Activated CD4-positive, CD25-positive, alpha-beta regulatory T cell treated with anti-CD3 and anti-CD28 coated beads, Interleukin-2, amount 50 U/mL, for 24 hours (primary cell): ENCODE measurements at places on chromosomes 5 and 9.

- ATAC-seq: no peak
Observed at GRCh38 chr5:143870871-143871632, 59.1 kb downstream of the HMHB1 start.

- ATAC-seq: no peak
Observed at GRCh38 chr9:89482056-89482851, 15.7 kb downstream of the SEMA4D start.

DNA sequence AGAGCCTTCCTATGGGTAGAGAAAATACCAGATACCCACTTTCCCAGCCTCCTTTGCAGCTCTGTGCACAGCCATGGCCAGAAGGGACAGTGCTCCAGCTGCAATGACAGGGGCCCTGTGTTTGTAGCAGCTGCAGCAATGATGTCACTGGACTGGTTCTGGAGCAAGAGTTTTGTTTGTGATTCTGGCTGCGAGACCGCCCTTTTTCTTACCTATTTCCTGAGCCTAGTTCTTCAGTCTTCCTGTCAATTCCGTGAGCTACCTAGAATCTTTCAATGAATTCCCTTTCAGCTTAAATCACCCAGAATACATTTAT lies 10.0 kb upstream of the BOD1 start:
- ATAC-seq: no peak

GRCh38 chr9:100700689-100701318 lies 122.9 kb downstream of the CAVIN4 start:
- ATAC-seq: no peak
